Chondrocyte (in vitro differentiated cells): ENCODE measurements at places on chromosomes 6 and 20. TPM values are rescaled to one million over a fixed set of nuclear protein-coding genes. Genes with fewer than 3 reads are reported as not detected.

DNA sequence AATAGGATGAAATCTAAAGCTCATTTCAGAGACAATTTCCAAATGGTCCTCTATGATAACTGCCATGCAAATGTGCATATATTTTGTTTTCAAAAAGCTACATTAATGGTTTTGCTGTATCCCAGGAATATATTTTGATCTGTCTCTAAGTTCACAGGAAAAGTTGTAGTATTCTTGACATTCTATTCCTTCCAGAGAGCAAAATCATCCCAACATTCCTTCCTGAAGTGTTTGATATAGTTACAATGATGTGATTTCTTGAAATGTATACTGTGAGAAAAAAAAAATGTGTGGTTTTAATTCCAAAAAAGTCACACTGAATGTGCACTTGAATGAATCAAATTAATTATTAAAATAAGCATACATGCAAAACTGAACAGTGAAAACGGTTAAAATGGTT, 996.0 kb upstream of the CITED2 start:
- DNase-seq = no peak

DNA sequence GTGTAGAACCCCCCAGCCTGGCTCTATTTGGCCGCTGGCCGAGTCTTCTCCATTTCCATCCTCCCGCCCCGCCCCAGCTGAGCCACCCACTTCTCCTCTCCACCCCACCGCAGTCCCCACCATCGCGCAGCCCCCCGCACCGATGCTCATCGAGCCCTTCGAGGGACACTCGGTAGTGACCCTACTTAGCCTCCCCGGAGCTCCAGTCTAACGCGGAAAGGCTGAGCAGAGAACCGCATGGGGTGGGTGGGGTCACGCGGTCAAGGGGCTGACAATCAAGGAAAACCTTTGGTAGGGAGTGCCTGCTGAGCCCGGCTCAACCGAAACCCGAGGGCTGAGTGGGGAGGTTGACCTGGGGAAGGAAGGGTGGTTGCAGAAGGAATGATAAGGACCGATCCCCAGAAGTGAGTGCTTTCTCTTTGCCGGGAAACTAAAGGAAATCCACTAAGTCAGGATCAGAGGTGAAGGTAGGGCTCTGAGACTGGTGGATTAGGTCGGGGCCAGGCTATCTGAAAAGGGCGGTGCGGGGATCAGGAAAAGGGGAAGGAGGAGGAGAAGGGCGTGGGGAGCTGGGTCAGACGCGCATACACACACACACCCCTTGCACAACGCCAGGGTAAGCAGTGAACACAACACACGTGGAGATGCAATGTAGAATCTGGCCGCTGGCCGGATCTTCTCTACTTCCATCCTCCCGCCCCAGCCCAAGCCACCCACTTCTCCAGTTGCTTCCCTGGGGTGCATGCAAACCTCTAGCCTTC, 49.8 kb downstream of the CPXM1 start:
- DNase-seq = no peak

- DNase-seq = no peak
These were observed 189.5 kb downstream of the IBTK start for GRCh38 chr6:82057846-82058554.

Gene PTGIS
- total RNA-seq = 88.7 to 165 TPM (median 91.5 TPM) in 3 replicates

DNA sequence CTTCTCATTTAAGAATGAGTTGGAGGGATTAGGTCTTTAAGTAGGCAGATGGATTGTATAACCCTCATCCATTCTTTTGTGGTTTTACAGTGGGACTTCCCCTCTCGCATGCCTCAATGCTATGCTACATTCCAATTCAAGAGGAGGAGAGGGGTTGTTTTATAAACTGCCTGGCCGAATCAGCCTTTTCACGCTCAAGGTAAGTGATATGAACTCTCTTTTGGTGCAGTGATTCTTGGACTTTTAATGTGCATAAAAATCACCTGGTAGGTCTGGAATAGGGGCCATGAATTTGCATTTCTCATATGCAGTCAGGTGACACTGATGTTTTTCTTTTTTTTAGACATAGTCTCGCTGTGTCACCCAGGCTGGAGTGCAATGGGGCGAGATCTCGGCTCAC, 10.8 kb downstream of the ASXL1 start:
- DNase-seq = no peak

DNA sequence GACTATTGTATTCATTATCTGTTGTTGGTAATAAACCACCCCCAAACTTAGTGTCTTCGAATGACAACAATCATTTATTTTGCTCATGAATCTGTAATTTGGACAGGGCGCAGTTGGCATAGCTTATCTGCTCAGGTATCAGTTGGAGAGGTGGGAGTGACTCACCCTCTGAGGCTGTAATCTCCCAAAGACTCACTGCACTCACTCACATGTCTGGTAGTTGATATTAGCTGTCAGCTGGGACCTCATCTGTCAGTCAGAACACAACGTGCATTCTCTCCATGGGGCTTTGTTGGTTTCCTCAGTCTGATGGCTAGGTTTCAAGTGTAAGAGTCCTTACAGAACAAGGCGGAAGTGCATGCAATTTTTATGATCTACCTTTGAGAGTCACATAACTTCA, 219.0 kb upstream of the PRND start:
- no peak for DNase-seq

- DNase-seq = no peak
These were observed 156.5 kb upstream of the MANEA start for GRCh38 chr6:95420792-95421191.
